ENCODE measurements at places on chromosomes 6 and 20.

DNA sequence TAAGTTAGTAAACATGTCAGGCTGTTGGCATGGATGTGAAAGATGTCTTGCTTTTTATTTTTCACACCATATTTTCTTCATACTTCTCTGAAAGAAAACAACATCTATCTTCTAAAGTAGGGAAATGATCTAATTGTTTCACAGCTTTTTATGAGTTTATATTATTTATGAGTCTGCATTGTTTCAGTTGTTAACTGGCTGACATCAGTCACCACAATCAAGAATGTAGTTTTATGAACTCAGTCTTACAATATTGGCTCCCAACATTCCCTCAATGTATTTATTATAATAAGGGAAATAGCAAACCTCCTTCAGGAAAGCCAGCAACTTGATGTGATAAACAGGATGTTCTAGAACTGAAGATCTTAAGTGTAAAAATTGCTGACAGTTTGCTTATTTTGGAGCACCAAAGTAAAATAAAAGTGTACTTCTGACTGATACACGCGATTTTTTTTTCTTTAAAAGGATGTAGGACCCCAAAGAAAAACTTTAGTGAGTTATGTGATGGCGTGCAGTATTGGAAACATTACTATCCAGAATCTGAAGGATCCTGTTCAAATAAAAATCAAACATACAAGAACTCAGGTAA lies 106.0 kb downstream of the ADGRG6 start:
- no peak for DNase-seq

DNA sequence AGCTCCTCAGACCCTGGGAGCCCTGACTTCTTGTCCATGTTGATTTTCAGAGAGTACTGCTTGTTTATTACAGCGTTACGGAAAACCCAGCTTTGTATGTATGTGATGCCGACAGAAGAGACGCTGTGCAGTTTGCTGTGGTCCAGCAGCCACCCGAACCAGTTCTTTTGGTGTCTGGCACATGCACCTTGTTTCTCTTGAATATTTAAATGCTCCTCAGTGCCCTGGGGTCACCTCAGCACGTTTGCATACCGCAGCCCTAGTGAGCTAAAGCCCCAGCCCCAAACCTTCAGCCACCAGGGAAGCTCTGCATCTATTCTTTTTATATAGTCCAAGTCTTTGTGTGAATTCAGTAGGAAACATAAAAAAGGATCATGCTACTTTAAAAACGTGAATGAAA lies 39.9 kb downstream of the AFDN start:
- DNase-seq: no peak

DNA sequence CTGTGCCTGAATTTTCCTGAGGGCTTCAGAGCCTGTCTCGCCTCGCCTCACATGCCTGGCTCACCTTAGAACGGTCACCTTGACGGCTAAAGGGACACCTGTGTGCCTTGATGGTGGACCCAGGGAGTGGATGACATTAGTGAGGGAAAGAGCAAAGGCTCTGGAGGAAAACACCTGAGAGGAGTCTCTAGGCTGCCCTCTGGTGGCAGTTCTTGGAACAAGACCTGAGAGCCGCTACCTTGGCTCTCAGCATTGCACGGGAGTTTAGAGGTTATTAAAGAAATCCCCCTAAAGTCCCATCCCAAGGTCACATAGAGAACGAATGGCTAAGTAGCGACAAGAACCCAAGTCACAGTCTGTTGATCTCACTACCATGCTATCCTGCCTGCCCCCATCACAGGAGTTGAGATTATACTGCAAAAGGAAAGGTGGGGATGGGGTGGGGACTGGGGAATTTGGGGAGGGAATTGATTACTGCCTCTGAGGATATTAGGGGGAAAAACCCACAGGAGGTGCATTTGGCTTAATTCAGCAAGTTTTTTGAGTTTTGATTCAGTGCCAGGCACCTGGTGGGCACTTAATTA lies 7.9 kb upstream of the CDSN start:
- peak; percentile 50 for DNase-seq

- no peak for DNase-seq
Observed at GRCh38 chr6:81766482-81767069, 14.1 kb upstream of the TENT5A start.

- DNase-seq: no peak
Observed at GRCh38 chr6:109006818-109007217, 87.8 kb downstream of the SESN1 start.

DNA sequence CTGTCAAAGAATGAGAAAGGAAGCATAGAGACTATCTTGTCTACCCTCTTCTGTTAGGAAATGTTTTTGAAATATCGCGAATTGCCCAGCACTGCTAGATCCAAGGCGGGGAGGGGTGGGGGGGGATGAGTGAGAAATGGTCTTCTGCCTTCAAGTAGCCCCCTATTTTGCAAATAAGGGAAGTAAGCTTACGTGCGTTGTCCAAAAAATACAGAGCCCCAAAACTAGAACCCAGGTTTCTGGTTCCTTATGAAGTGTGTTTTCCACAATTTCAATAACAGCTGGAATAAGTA lies 923 bp upstream of the ILRUN start:
- DNase-seq: no peak

GRCh38 chr6:136210398-136211165 lies 39.5 kb downstream of the MTFR2 start:
- no peak for DNase-seq

DNA sequence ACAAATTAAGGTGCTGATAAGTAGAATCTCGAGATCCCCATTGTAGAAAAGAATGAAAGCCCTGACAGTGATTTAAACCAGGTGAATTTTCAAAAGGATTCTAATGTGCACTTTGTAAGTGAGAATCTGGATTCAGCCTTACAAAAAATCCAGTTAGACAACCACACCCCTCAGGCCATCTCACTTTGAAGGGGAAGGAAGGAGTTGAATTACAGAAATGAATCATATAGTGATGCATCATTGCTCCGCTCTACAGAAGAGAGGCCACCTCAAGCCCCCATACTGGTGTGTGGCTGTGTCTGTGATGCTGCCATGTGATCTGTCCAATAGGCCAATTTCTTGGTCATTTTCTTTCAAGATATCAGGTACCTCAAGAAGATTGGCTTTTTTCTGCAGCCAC lies 85.5 kb upstream of the NT5E start:
- DNase-seq: no peak

DNA sequence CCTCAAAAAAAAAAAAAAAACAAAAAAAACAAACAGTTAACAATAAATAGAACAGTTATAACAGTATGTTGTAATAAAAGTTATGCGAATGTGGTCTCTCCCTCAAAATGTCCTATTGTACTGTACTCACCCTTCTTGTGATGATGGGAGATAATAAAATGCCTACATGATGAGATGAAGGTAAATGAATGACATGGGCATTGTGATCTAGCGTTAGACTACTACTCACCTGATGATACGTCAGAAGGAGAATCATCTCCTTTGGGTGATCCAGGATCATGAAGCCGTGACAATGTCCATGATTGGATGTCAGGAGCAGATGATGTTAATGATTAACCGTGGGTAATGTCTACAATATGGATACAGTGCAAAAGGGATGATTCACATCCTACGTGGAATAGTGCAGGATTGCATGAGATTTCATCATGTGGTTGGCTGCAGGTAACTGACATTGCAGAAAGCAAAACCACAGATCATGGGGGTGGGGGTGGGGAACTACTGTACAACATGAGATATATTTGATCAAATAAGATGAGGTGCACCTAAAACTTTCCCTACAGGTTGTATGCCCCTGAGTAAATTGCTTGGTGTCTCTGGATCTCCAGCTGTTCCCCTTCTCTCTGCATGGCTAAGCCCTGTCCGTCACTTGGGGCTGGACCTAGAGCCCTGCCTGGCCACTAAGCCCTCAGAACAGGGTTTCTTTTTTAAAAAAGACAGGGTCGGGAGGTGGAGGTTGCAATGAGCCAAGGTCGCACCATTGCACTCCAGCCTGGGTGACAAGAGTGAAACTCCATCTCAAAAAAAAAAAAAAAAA lies 6.2 kb upstream of the RBCK1 start:
- no peak for DNase-seq

- DNase-seq: no peak
Observed at GRCh38 chr20:50450493-50450826, 59.7 kb upstream of the PTPN1 start.
